Activated CD4-positive, alpha-beta T cell treated with anti-CD3 and anti-CD28 coated beads for 1 hour (primary cell): ENCODE measurements at places on chromosomes 4 and X.

DNA sequence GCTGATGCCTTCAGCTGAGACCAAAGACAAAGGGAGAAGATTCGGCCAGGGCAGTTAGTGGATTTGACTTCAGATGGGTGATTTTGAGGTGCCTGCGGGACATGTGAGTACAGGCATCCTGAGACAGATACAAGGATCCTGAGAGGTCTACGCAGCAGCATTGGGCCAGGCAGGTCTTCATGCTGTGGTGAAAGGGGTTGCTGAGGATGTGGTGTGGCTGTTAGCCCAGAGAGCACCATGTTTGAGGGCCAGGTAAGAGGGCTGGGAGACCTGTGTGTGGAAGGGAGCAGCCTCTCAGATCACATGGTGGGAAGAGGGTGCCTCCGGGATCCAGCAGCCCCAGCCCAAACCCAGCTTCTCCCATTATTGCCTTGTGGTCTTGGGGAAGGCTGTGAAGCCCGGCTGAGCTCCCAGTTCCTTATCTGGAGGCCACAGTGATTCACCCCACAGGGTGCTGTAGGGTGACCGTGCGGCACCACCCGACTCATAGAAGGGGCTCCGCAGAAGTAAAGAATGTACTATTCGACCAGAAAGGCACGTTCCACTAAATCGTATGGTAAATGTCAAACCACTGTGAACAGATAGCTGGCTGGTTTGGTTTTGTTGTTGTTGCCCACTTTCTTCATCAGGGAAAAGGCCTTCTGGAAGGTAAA lies 27.7 kb upstream of the TADA2B start:
- DNase-seq = no peak

- DNase-seq = no peak
These were observed 13.8 kb upstream of the PGM2 start for GRCh38 chr4:37812713-37813112.

DNA sequence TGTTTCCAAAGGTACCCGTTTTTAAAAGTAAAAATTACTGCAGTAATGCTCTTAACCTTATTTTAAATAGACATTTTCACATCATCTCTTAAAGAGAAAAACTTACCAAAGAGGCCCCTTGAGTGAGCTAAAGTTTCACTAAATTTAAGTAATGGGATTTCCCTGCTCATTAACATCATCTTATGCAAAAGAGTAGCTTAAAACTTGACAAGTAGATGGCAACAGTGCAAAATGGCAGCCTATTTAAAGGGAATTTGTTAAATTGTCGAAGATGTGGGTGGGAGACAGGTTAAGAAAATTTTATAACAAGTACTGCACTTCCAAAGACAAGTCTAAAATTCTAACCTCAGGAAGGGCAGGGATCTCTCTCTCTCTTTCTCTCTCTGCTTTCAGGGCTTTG lies 271.7 kb upstream of the LDB2 start:
- DNase-seq = no peak

DNA sequence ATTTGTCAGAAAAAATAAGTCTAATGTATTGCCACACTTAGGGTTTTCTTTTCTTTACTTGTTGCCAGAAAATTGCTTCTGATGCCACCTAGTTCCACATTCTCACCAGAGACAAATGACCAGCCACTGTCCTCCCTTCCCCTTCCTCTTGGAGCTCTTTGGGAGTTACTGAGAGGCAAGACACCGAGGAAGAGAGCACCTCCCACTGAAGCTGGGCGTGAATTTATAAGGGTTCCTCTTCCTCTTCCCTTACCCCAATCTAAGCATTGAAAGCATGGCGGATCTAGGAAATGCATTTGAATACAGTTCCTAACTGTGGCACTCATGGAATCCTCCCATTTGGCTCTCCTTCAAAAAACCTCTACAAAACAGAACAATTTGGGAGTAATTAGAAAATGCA lies 30.0 kb downstream of the ANXA3 start:
- DNase-seq = no peak

DNA sequence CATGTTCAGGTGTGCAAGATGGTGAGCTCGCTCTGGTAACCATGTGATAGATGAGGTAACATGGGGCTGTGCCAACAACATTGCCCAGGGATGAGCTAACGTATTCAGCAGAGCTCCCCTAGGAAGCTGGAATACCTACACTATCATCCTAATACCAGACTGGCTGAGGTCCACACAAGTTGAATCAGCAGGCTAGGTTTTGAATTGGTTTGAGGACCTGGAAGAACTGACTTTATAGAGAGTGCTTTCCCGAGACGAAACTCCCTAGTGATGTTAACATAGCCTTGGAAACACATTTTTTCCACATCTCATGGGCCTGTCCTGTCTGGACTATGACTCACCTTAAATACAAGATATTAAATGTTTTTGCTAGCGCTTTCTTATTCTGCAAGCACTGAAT lies 56.7 kb downstream of the IGFBP7 start:
- no peak for DNase-seq

- DNase-seq = no peak
These were observed 142.8 kb downstream of the MOSPD2 start for GRCh38 chrX:15016051-15016450.

- no peak for DNase-seq
These were observed 390.0 kb upstream of the GALNT7 start for GRCh38 chr4:172778583-172778982.

- DNase-seq = no peak
These were observed 63.7 kb downstream of the ADAMTS3 start for GRCh38 chr4:72505314-72505744.

- DNase-seq = no peak
These were observed 105.2 kb upstream of the FGF16 start for GRCh38 chrX:77342004-77342403.

DNA sequence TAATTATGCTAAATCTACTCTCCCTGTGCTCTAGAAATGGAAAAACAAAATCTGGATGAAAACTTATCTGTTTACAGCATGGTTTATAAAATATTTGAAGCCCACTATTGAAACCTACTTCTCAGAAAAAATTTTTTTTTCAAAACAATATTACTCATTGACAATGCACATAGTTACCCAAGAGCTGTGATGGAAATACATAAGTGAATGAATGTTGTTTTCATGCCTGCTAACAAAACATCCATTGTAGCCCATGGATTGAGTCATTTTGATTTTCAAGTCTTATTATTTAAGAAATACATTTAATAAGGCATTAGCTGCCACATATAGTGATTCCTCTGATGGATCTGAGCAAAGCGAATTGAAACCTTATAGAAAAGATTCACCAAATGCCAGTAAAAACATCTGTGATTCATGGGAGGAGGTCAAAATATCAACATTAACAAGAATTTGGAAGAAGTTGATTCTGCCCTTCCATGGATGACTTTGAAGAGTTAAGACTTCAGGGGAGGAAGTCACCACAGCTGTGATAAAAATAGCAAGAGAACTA lies 144.7 kb upstream of the HHIP start:
- no peak for DNase-seq

DNA sequence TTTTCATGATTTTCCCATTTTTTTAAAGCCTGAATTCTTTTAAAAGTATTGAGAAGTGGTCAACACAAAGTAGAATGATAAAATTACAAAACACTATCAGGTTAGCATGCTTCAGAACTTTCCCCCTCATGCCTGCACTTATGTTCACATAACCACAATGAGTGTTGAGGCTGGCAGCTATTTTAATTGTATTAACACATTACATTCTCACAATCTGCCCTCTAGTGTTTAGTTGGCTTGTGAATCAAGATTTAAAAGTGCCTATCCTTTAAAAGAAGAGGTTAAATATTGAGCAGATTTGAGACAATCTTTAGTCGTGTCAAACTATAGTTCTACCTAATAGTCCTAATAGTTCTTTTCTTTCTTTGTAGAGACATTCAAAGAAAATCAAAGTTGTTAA lies 93.6 kb upstream of the NAP1L5 start:
- no peak for DNase-seq

- no peak for DNase-seq
These were observed 154.6 kb upstream of the MAGEB2 start for GRCh38 chrX:30060718-30061117.

- DNase-seq = no peak
These were observed 219.8 kb upstream of the GYPA start for GRCh38 chr4:144360146-144360793.

DNA sequence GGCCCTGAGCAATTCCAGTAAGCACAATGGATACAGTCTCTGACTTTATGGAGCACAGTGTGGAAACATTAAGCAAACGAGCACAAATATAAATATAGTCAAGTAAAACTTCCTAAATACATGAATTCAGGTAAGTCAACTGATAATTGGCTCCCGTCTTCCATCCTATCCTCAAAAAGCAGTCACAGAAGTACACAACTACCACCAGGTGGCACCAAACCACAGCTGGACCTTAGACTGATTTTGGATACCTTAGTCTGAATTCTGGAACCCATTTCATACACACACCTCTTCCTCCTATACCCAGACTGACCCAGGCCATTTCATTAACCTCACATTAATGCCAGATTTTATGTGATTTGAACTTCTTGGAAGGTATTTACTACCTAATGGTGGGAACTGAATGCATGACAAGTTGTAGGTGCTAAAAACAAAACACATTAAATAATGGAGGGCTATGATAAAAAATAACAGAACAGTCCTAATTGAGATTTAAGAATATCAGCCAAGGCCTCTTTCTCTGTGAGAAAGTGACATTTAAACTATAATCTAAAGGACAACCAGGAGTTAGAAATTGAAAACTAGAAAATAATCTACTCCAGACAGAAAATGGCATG lies 77.5 kb downstream of the ELF2 start:
- peak; percentile 55 for DNase-seq
